ENCODE measurements at places on chromosomes 16 and 17.

- no peak for DNase-seq
Measured at GRCh38 chr17:2398655-2399571, 1.9 kb downstream of the MNT start.

GRCh38 chr17:79761894-79762589, 15.9 kb upstream of the CBX2 start:
- no peak for DNase-seq

DNA sequence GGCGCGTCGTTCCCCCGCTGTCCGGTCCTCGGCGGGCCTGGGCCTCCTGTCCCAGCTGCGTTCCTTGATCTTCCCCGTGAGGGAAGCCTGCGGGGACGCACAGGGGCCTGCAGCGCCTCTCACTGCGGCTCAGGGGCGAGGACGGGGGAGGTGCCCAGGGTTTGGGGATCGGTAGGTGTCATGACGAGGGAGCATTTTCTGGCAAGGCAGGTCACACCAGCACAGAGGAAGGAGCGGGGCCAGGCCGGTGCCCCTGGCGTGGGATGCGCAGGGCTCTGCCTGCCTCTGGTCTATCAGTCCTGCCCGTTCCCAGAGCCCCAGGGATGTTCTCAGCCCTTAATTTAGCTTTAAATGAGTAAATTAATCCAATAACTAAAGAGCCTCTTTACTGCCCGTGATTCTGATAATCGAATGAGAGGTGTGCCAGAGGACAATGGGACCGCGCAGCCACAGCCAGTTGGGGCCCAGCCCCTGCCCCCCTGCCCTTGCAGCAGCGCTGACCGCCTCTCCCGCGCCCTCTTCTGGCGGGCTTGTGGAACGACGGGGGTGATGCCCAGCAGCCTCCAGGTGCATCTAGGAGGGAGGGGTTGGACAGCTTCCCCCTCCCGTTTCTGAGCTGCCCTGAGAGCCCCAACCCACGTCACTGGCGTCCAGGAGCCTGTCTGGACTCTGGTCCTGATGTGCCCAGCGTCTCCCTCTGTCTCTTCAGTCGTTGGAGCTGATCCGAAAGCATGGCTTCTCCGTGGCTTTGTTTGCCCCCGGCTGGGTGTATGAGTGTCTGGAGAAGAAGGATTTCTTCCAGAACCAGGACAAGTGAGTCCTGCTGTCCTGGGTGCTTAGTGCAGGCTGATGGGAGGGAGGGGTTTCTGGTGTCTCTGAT, 7.9 kb downstream of the ENGASE start:
- DNase-seq, result no peak

DNA sequence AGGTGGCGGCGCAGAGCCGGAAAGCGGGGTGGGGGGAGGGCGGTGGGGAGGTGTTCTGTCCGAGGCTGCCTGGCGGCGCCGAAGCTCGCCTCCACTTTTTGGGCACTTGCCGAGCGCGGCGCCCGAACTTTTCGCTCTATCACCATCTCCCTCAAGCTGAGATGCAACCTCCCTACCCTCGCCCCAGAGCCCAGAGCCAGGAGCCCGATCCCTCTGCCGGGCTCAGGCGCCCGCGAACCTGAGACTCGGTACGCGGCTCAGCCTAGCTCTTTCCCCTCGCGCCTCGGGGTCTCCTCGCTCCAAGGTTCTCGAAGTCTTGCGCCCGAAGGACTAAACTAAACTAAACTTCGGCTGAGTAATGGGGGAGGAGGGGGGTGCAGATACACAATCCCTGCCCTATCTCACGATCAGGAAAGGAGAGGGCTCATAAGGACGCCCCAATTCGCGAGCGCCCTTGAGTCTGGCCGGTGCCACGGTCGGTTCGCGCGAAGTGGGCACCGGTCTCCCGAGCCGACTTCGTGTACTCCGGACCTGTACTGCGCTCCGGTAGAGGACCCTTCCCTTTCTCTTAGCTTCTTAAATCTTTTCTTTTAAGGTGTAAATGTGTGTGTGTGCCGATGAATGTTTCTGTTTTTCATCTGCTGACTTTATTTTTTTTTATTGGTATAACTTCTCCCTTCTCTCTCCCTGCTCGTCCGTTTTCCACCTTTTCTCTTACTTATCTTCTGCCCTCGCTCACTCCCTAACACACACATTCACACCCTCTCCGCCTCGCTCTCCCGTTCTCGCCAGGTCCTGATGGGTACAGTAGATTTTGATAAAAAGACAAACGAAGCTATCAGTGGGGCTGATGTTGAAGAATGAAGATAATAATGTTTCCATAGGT, 1.9 kb upstream of the SALL1 start:
- DNase-seq, result no peak

DNA sequence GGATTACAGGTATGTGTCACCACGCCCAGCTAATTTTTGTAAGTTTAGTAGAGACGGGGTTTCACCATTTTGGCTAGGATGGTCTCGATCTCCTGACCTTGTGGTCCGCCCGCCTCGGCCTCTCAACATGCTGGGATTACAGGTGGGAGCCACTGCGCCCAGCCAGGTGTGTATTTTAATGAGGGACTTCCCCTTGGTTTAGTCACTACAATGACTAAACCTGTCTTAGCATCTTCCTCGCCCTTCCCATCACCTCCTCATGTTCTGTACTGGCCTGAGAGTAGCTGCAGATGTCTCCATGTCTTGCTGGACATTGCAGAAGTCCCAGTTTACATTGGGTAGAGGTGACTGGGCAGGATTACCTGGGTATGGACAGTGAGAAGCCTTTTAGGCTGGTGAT, 9.6 kb downstream of the SLC7A6 start:
- DNase-seq, result no peak

Measured in HS-27A (cell line).